ENCODE measurements at places on chromosomes 16 and 17. TPM values are rescaled to one million over a fixed set of nuclear protein-coding genes. Genes with fewer than 3 reads are reported as not detected.

DNA sequence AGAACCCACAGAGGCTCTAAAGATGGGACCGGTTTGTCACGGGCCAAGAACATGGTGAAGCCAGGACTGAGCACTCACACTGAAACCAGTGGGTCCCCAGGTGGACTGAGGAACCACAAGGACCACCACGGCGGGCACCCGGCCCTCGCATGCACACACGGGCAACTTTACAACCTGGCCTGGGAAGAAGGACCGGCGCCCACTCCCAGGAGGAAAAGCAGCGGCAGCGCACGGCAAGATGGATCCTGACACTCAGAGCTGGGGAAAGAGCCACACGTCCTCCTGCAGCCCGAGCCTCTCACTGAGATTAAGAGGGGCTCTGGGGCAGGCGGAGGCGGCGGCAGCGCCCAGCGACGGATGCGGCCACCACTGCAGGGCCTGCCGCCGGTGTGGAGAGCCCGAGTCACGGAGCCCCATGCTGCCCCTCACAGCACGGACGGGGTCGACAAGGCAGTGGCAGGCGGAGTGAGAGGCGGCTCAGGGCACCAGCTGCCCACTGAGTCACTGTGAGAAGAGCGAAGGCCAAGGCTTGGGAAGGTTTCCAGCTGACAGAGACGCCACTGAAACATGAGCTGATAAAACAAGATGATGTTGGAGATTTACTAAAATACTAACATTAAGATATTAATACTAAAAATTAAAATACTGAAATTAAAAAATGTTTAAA is 118.3 kb downstream of the ANKRD11 start:
- H3K27ac ChIP-seq: no peak overlapping the region
- H3K4me3 ChIP-seq: no peak overlapping the region
- no peaks in the 10 kb centered on the region for H3K27me3 ChIP-seq
- no peaks in the 10 kb centered on the region for H3K4me1 ChIP-seq
- DNase-seq: no peak

DNA sequence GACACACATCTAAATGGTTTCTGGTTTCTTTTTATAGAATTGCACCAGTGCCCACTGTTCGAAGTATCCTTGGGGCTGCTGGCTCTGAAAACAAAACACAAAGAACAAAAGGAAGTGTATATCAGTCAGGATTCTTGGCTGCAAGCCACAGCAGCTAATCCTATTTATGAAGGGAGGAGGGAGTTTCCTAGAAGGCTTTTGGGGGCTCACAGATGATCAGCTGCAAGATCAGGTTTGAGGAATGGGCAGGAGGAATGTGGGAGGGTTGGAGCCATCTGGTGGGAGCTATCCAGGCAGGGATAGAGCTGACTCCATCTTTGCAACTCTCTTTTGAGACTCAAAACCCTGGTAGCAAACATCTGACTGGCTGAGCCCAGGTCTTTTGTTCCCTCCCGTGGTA is 118.3 kb upstream of the EEF2KMT start:
- no peak overlapping the region for H3K27ac ChIP-seq
- H3K4me3 ChIP-seq: no peak overlapping the region
- no peaks in the 10 kb centered on the region for H3K4me1 ChIP-seq
- no peaks in the 10 kb centered on the region for H3K27me3 ChIP-seq
- DNase-seq: no peak
- H3K36me3 ChIP-seq: no peaks in the 10 kb centered on the region

- no peak overlapping the region for H3K4me3 ChIP-seq
- no peak for DNase-seq
- no peaks in the 10 kb centered on the region for H3K36me3 ChIP-seq
Measured at GRCh38 chr16:12417030-12417814, 386.5 kb downstream of the CPPED1 start.

DNA sequence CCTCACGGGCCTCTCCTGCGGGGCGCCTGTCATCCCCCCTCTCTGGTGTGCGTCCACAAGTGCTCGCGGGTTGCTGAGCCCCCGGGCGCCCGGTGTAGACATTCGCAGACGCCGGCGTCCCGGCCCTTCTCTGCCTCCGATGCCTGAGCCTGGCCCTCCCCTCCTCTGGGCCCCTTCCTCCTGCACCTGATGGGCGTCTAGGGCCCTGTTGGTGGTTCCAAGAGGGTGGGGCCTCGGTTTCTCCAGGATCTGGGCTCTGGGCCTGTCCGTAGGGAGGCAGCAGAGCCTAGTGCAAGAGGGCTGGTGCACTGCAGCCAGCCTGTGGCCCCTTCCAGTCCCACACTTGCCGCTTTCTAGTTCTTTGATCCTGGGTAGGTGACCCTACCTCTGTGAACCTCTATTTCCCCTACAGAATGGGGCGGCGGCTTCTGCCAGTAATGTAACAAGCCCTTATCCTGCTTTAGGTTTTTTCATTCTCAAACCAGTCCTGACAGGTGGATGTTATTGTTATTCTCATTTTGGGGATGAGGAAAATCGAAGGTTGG is 623 bp downstream of the E4F1 start:
- H3K4me1 ChIP-seq: peaks cover 4% of the 10 kb centered on the region
- H3K4me3 ChIP-seq: peak overlapping the region; percentile 96
- H3K36me3 ChIP-seq: no peaks in the 10 kb centered on the region
- peak; percentile 35 for DNase-seq

The GCGR gene
- total RNA-seq: not detected

- DNase-seq: no peak
- no peaks in the 10 kb centered on the region for H3K4me1 ChIP-seq
- no peaks in the 10 kb centered on the region for H3K27me3 ChIP-seq
- H3K27ac ChIP-seq: no peak overlapping the region
- no peaks in the 10 kb centered on the region for H3K36me3 ChIP-seq
Measured at GRCh38 chr17:14451729-14452191, 150.9 kb downstream of the HS3ST3B1 start.

GRCh38 chr17:16371742-16372141 is 9.1 kb upstream of the UBB start:
- no peak for DNase-seq
- no peak overlapping the region for H3K27ac ChIP-seq
- H3K36me3 ChIP-seq: no peaks in the 10 kb centered on the region
- H3K4me3 ChIP-seq: no peak overlapping the region

- H3K4me3 ChIP-seq: no peak overlapping the region
- H3K36me3 ChIP-seq: no peaks in the 10 kb centered on the region
- no peak for DNase-seq
- no peak overlapping the region for H3K27ac ChIP-seq
- no peaks in the 10 kb centered on the region for H3K27me3 ChIP-seq
Measured at GRCh38 chr17:62995377-62995885, 29.4 kb downstream of the TANC2 start.

- H3K27ac ChIP-seq: no peak overlapping the region
- H3K4me1 ChIP-seq: no peaks in the 10 kb centered on the region
- no peaks in the 10 kb centered on the region for H3K36me3 ChIP-seq
- H3K27me3 ChIP-seq: no peaks in the 10 kb centered on the region
- H3K4me3 ChIP-seq: no peak overlapping the region
- no peak for DNase-seq
Measured at GRCh38 chr17:60823515-60823914, 145.9 kb downstream of the BCAS3 start.

The HP gene
- 61.9 TPM for total RNA-seq

DNA sequence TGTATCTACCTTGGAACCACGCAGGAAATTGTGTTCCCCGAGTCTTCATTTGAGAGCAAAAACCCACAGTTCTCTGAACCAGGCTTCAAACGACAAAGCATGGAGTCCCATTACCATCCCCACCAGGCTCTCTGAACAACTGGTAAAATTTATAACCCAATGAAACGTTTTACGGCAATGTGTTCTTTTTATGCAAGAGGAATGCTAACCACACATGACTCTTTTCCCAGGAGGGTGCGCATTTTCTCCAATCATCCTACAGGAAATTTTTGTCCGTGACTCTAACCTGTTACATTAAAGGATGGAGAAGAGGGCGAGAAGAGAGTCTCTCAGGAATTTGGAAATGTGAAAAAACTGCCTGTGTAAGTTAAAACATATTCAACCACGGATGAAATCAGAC is 17.8 kb downstream of the STX8 start:
- no peak for DNase-seq
- no peaks in the 10 kb centered on the region for H3K27me3 ChIP-seq
- no peaks in the 10 kb centered on the region for H3K36me3 ChIP-seq
- no peaks in the 10 kb centered on the region for H3K4me1 ChIP-seq

DNA sequence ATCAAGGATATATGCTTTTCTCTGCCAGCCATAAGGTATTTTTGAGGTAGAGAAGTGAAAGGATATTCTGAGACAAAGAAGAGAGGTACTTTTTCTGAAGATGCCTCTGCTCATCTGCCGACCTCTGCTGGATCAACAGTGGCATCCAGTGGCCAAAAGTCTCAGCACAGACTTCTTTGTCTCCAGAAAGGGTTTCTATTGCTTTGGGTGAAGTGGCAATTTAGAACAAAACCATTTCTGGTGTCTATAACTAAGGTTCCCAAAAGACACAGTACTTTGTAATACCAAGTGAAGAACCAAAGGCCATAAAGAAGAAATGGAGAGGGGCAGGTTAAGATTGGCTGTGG is 155.2 kb upstream of the C17orf78 start:
- DNase-seq: no peak
- no peaks in the 10 kb centered on the region for H3K36me3 ChIP-seq
- H3K27me3 ChIP-seq: no peaks in the 10 kb centered on the region
- no peak overlapping the region for H3K4me3 ChIP-seq
- no peak overlapping the region for H3K27ac ChIP-seq

DNA sequence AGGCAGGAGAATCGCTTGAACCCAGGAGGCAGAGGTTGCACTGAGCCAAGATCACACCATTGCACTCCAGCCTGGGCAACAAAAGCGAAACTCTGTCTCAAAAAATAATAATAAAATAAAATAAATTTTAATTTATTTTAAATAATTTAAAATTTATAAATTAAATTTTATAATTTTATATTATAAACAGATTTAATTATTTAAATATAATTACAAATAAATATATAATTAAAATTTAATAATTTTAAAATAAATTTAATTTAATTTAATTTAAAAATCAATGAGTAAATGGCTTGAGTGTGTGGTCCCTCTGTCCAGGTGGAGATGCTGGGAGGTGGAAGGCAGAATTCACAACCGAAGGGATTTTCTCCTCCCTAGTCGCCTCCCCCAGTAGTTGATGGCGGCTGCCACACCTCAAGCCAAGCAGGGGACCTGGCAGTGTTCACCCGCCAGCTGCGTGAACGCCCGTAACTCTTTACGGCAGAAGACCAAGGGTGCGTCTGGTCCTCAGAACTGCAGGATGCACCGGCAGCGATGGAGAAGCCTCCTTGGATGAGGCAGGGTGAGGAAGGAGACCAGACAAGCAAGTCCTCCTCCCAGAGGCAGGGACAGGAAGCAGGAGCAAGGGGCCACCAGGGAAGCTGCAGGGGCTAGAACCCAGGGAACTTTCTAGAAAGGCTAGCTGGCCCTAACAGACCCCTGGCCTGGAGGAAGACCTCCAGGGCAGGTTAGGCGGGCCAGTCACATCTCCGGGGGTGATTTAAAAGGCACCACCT is 22.9 kb upstream of the KRT17 start:
- no peaks in the 10 kb centered on the region for H3K27me3 ChIP-seq
- no peak overlapping the region for H3K4me3 ChIP-seq
- H3K4me1 ChIP-seq: peaks cover 47% of the 10 kb centered on the region
- no peak for DNase-seq
- H3K27ac ChIP-seq: peak overlapping the region; percentile 100
- H3K36me3 ChIP-seq: no peaks in the 10 kb centered on the region

- DNase-seq: no peak
- H3K27ac ChIP-seq: no peak overlapping the region
- no peaks in the 10 kb centered on the region for H3K27me3 ChIP-seq
- H3K4me3 ChIP-seq: no peak overlapping the region
- no peaks in the 10 kb centered on the region for H3K36me3 ChIP-seq
Measured at GRCh38 chr17:48514477-48514876, 16.3 kb downstream of the HOXB1 start.

The CD300LG gene
- 69.2 TPM for total RNA-seq

- no peaks in the 10 kb centered on the region for H3K36me3 ChIP-seq
- H3K4me3 ChIP-seq: no peak overlapping the region
- no peak for DNase-seq
- H3K4me1 ChIP-seq: no peaks in the 10 kb centered on the region
- H3K27ac ChIP-seq: no peak overlapping the region
Measured at GRCh38 chr17:33328129-33328528, 35.0 kb upstream of the ASIC2 start.

DNA sequence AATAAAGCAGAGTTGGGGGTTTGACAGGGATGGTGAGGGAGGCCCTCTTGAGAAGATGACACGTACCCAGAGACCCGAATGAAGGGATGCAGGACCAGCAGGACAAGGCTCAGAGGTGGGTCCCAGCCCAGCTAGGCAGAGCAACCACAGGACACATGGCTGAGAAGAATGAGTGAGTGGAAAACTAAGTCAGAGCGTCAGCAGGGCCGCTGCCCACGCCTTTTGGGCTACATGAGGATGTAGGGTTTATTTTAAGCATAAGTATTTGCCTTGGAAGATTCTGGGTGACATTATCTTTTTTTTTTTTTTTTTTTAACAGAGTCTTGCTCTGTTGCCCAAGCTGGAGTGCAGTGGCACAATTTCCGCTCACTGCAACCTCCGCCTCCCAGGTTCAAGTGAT is 176.0 kb downstream of the TMEM132E start:
- H3K4me1 ChIP-seq: no peaks in the 10 kb centered on the region
- H3K36me3 ChIP-seq: no peaks in the 10 kb centered on the region
- no peaks in the 10 kb centered on the region for H3K27me3 ChIP-seq

The RPRML gene
- 0.66 TPM for total RNA-seq

GRCh38 chr16:7393680-7394079 is 61.0 kb downstream of the RBFOX1 start:
- no peak overlapping the region for H3K27ac ChIP-seq
- no peaks in the 10 kb centered on the region for H3K27me3 ChIP-seq
- H3K36me3 ChIP-seq: no peaks in the 10 kb centered on the region
- no peak overlapping the region for H3K4me3 ChIP-seq
- no peak for DNase-seq

DNA sequence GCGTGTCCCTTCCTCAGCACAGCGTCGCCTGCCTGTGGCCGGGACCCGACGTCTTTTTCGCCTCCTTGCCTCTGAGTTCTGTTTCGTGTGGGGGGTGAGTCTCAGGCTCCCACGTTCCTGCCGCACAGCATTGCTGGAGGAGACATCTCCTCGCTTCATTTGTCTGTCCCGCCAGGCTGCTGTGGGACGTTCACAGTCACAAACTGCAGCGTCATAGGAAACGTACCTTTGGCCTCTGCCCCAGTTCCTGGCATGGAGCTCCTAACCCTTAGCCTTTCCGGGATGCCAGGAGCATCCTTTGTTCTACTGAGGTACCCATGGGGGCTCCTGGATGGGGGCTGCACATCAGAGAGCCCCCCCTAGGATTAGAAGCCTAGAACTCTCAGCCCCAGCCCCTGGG is 18.2 kb upstream of the CBFA2T3 start:
- no peaks in the 10 kb centered on the region for H3K4me1 ChIP-seq
- no peak overlapping the region for H3K4me3 ChIP-seq
- no peaks in the 10 kb centered on the region for H3K27me3 ChIP-seq
- no peaks in the 10 kb centered on the region for H3K36me3 ChIP-seq
- no peak for DNase-seq

GRCh38 chr17:56558088-56558487 is 35.4 kb upstream of the NOG start:
- no peaks in the 10 kb centered on the region for H3K4me1 ChIP-seq
- no peaks in the 10 kb centered on the region for H3K36me3 ChIP-seq
- H3K27ac ChIP-seq: no peak overlapping the region
- H3K4me3 ChIP-seq: no peak overlapping the region
- DNase-seq: no peak

The SPATA32 gene
- total RNA-seq: not detected

Measured in breast epithelium (tissue), 4 donors.